Amniotic epithelial cell (primary cell): ENCODE measurements at places on chromosomes 5 and 9.
A peak's percentile ranks its signal among the peaks of the same experiment; 100 is the strongest.

DNA sequence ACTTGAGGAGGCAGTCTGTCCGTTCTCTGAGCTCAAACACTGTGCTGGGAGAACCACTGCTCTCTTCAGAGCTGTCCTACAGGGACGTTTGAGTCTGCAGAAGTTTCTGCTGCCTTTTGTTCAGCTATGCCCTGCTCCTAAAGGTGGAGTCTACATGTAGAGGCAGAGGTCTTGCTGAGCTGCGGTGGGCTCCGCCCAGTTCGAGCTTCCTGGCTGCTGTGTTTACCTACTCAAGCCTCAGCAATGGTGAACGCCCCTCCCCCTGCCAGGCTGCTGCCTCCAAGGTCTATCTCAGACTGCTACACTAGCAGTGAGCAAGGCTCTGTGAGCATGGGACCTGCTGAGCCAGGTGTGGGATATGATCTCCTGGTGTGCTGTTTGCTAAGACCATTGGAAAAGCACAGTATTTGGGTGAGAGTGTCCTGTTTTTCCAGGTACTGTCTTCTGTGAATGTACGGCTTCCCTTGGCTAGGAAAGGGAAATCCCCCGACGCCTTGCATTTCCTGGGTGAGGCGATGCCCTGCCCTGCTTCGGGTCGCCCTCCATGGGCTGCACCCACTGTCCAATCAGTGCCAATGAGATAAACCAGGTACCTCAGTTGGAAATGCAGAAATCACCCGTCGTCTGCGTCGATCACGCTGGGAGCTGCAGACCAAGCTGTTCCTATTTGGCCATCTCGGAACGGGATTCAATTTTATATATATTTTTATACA, 58.5 kb downstream of the CNTRL start:
- no peak for DNase-seq

DNA sequence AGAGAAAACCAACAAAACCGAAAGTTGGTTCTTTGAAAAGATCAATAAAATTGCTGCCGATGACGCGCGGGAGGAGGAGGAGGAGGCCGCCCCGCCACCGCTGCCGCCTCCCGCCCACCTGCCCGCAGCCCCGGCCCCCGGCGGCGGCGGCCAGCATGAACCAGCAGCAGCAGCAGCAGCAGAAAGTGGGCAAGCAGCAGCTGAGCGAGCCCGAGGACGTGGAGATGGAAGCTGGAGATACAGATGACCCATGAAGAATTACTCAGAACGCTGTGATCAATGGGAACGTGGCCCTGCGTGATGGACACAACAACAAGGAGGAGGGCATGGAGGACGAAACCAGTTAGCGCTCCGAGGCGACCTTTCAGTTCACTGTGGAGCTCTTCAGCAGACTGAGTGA, 53.9 kb upstream of the EFNA5 start:
- DNase-seq: no peak

DNA sequence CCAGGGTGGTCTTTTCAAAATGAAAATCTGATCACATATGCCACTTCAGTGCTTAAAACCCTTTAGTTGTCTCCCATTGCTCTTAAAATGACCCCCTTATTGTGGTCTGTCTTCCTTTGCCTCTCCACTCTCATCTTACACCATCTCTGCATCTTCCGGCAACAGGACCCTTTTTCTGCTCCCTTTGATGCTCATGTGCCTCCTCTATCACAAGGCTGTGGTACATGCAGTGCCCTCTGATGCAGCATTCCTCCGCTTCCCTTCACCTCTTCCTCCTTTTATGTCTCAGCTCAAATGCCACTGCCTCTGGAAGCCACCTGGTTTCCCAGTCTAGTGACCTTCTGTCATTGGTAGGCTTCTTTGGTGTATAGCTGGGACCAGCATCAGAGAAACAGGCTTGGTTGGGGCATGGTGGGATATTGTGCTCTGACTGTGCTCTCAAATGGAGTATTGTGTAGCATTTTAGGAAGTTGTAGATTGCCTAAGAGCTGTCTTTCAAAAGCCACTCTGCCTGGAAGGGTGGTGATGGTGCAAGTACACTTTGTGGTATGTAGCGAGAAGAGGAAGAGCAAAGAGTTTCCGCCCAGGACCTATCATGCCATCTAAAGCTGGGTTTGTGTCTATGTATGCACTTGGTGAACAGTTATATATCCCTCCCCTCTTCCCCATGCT, 28.1 kb downstream of the ARHGAP26 start:
- DNase-seq: no peak

- DNase-seq: no peak
Observed at GRCh38 chr5:72883850-72884249, 67.4 kb downstream of the TNPO1 start.

DNA sequence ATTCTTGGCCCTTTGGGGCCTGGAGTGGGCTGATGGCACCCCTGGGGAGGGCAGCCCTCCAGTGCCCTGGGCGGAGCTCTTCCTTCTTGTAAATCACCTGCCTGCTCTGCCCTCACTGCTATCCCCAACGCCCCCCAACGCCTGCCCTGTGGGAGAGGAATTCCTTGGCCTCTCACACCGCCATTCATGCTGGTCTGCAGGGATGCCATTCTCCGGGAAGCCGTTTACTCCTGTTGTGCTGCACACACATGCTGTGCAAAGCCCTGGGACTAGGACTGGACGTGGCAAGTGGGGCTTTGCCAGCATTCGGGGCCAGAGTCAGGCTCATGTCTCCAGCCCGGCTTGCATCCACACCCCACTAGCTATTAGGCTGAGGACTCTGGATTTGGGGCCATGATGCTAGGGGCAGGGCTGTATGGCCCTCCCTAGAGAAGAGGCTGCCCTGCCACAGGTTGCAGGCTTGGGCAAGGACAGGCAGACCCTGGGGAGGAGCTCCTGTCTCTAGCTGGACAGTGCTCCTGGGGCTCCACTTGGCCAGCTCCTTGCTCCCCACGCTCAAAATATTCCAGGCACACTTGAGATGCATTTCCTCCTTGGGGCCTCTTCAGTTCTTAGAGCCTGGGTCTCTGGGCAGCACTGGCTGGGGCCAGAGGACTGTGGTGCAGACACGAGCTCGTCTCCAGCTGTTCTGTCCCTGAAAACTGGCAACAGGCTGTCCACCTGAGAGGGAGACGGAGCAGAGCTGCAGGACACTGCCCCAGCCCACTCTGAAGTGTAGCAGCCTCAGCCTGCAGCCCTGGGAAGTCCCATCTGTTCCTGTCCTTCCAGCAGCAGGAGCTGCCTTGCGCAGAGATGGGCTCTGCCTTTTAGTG, 226.9 kb downstream of the CACNA1B start:
- no peak for DNase-seq

GRCh38 chr9:26856413-26857032, 36.1 kb downstream of the CAAP1 start:
- peak; percentile 70 for DNase-seq

DNA sequence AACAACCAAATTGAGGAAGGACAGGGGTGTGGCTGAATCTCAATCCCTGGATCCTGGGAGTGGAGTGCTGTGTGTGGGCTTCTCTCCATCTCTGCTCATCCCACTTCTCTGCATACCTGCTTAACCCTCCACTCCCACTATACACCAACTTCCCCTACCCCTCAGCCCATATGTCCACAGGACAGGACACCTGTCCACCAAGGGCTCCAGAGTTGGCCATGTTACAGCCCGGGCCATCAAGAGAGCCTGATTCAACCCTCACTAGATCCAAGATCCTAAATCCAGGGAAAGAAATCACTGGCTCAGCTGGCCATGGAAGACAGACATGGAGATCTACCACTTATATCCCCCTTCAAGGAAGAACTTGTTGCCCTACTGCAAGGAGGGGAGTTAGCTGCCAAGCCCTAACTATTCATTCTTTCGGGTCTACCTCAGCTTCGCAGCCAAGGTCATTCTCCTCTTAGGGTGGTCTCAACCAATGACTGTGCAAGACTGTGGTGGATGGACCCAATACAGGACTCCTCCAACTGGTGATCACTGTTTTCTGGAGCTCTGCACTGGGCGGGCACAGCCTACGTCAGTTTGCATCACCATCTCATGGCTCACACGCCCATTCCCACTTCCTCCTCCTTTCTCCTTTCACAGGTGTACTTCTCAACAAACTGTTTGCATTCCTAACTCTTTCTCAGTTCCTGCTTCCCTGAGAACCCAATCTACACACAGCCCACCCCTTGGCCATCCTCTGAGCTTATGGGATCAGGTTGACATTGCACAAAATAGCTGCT, 53.7 kb upstream of the ZBTB43 start:
- no peak for DNase-seq
